ENCODE measurements at places on chromosomes 16 and 17. TPM values are rescaled to one million over a fixed set of nuclear protein-coding genes. Genes with fewer than 3 reads are reported as not detected.

EXOC3L1 gene
- 13.3 TPM for total RNA-seq

ARL16 gene
- 36.0 TPM for total RNA-seq

HSD17B1 gene
- not detected for total RNA-seq

NOXO1 gene
- total RNA-seq: not detected

KRT222 gene
- not detected for total RNA-seq

CIITA gene
- total RNA-seq: 0.07 TPM

GFAP gene
- total RNA-seq: not detected

CAMKK1 gene
- total RNA-seq: 3.2 TPM

FOXN1 gene
- not detected for total RNA-seq

MYH2 gene
- total RNA-seq: not detected

ALOX15 gene
- not detected for total RNA-seq

OSBPL7 gene
- total RNA-seq: 8.8 TPM

UNC45B gene
- not detected for total RNA-seq

AMZ2 gene
- total RNA-seq: 73.3 TPM

CCL8 gene
- total RNA-seq: not detected

GAST gene
- not detected for total RNA-seq

Data from mammary microvascular endothelial cell (primary cell).